ENCODE measurements at places on chromosomes 5 and 9.

GRCh38 chr5:133819977-133820471 is 148.4 kb downstream of the C5orf15 start:
- no peak for DNase-seq

DNA sequence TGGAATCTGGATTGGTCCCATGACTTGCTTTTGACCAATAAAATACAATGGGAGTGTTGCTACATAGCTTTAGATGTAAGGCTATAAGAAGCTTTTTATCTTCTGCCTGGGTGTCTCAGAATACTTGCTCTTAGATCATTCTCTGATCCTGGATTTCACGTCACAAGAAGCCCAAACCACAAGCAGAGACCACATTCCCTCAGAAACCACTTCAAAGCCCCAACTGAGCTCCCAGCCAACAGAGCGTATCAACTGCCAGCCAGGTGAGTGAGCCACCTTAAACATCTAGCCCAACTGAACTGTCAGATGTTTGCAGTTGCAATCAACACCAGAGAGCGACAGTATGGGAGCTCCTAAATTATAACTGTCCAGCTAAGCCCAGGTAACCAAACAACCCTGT is 687.1 kb downstream of the TLE1 start:
- DNase-seq, result no peak

DNA sequence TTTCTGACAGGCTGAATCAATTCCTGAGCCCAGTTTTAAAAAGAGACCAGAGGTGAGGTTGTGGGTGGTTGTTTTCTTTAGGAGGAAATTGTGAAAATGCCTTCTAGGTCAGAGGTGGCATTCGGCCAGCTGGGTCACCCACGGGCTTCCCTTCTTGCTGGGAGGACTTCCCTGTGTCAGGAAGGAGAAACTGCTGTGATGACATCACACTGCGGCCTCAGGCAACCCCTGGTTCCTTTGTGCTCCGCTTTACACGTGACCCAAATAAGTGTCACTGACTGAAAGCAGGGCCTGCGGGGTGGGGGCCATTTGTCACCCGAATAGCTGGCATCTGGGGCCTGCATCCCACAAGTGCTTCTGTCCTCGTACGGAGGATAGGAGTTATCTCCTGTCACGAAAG is 39.7 kb downstream of the FABP6 start:
- peak; percentile 39 for DNase-seq

GRCh38 chr5:77718934-77719610 is 57.1 kb downstream of the TBCA start:
- no peak for DNase-seq

DNA sequence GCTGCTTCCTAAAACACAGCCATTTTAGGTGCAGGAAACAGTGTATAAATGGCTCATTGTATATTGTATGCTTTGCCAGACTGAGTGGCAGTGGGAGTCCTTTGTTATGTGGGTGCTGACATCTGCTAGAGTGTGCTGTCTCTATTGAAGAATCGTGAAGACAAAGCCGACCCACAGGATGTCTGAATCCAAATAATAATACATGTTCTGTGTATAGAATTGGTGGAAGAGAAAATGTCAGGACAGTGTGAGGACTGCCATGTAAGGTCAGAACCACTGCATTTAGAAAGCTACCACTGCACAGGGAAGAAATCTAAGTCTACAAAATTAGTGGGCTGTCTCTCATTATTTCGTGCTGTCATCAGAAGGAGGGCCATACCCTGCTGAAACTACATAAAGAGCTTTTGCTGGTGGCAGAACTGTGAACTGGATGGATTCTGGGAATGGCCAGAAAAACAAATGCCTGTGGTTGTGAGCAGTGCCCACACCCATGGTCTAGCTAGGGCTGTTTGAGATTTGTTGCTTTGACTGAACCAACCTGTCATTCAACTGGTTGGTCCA is 2.5 kb downstream of the IL7R start:
- DNase-seq, result no peak

- no peak for DNase-seq
Observed at GRCh38 chr5:169283887-169284286, 17.1 kb downstream of the SLIT3 start.

DNA sequence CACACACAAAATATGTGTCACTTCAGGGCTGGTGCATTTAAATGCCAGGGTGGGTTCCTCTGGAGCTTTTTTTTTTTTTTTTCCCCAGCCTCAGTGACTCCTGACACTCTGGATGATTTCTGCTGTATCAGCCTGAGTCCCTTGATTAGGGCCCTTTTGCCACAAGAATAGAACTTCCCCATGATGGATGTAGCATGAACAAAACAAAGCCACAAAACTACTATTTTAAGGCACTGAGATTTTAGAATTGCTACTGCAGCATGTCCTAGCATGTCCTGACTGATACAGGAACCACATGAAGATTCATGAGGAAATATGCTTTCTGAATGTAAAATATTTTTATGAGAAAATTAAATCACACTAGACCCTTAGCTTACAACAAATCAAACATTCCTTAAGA is 13.9 kb upstream of the ADGRD2 start:
- DNase-seq, result no peak

GRCh38 chr5:137075163-137075970 is 423.8 kb downstream of the SPOCK1 start:
- no peak for DNase-seq

- DNase-seq, result no peak
Observed at GRCh38 chr9:112881331-112881730, 9.3 kb downstream of the SLC46A2 start.

Measured in esophagus squamous epithelium (tissue), 5 donors.